ENCODE measurements at places on chromosomes 1 and 21. TPM values are rescaled to one million over a fixed set of nuclear protein-coding genes. Genes with fewer than 3 reads are reported as not detected.

The INTS11 gene
- total RNA-seq, result 214 TPM

The PAPPA2 gene
- total RNA-seq, result 2.9 TPM

The OR11L1 gene
- total RNA-seq, result not detected

The IVL gene
- total RNA-seq, result not detected

The CD84 gene
- total RNA-seq, result 1.1 TPM

The UCHL5 gene
- 4.2 TPM for total RNA-seq

The KRTAP13-2 gene
- not detected for total RNA-seq

GRCh38 chr1:66003690-66004089 lies 211.0 kb downstream of the PDE4B start:
- no peak for DNase-seq
- no peaks in the 10 kb centered on the region for H3K36me3 ChIP-seq
- H3K4me1 ChIP-seq, result no peaks in the 10 kb centered on the region
- no peak overlapping the region for H3K4me3 ChIP-seq
- H3K27ac ChIP-seq, result no peak overlapping the region

- H3K27ac ChIP-seq, result no peak overlapping the region
- DNase-seq, result no peak
- H3K4me1 ChIP-seq, result no peaks in the 10 kb centered on the region
- H3K27me3 ChIP-seq, result no peaks in the 10 kb centered on the region
- H3K4me3 ChIP-seq, result no peak overlapping the region
These were observed 13.9 kb downstream of the RC3H1 start for GRCh38 chr1:174008269-174008668.

- no peak for DNase-seq
- H3K27me3 ChIP-seq, result no peaks in the 10 kb centered on the region
- H3K4me3 ChIP-seq, result peak overlapping the region; percentile 73
- H3K27ac ChIP-seq, result peak overlapping the region; percentile 96
- no peaks in the 10 kb centered on the region for H3K4me1 ChIP-seq
- H3K36me3 ChIP-seq, result peaks cover 6% of the 10 kb centered on the region
These were observed 829 bp downstream of the ADAR start for GRCh38 chr1:154607106-154607608.

GRCh38 chr1:36924282-36924811 lies 110.0 kb downstream of the GRIK3 start:
- H3K4me3 ChIP-seq, result no peak overlapping the region
- no peak overlapping the region for H3K27ac ChIP-seq
- H3K36me3 ChIP-seq, result no peaks in the 10 kb centered on the region
- DNase-seq, result no peak
- no peaks in the 10 kb centered on the region for H3K4me1 ChIP-seq
- no peaks in the 10 kb centered on the region for H3K27me3 ChIP-seq

- no peak overlapping the region for H3K4me3 ChIP-seq
- H3K36me3 ChIP-seq, result peaks cover 92% of the 10 kb centered on the region
- no peaks in the 10 kb centered on the region for H3K27me3 ChIP-seq
- no peaks in the 10 kb centered on the region for H3K4me1 ChIP-seq
These were observed 11.1 kb downstream of the ITGA10 start for GRCh38 chr1:145898756-145899155.

DNA sequence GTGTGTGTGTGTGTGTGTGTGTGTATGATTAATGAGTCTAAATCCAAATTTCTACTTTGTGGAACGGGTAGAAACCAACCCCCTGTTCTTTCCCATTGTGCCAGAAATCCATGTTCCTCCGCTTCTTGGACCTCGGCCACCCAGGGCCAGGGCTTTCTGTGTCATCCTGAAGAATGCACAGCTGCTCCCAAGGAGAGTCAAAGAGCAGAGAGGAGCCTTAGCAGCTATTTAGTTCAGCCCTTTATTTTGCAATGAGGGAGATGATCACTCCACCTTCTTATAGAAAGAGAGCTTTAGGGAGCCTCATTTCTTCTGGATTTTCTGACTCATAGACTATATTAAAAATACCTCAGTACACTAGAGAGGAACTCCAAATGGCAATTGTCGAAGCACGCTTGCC lies 489.3 kb upstream of the VAMP3 start:
- no peak for DNase-seq
- H3K4me3 ChIP-seq, result no peak overlapping the region
- H3K27ac ChIP-seq, result no peak overlapping the region
- no peaks in the 10 kb centered on the region for H3K27me3 ChIP-seq
- no peaks in the 10 kb centered on the region for H3K4me1 ChIP-seq
- no peaks in the 10 kb centered on the region for H3K36me3 ChIP-seq

- H3K27ac ChIP-seq, result no peak overlapping the region
- H3K4me3 ChIP-seq, result no peak overlapping the region
- H3K36me3 ChIP-seq, result no peaks in the 10 kb centered on the region
- DNase-seq, result no peak
These were observed 6.8 kb downstream of the USH2A start for GRCh38 chr1:216416488-216416887.

DNA sequence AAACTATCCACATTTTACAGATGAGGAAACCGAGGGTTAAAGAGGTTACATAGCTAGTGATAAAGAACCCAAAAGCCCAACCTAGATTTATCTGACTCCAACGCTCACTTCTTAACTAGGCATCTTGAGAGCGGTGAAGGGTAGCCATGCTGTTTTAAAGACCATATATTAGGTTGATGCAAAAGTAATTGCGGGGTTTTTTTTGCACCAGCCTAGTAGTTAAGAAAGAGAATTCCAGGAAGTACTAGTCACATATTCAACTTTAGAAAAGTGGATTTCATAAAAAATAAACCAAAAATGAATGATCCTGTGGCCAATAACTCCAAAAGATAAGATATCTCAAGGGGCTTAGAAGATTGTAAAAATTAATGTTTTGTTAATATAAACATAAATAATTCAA lies 162.1 kb downstream of the GLUL start:
- H3K36me3 ChIP-seq, result no peaks in the 10 kb centered on the region
- no peaks in the 10 kb centered on the region for H3K27me3 ChIP-seq
- H3K27ac ChIP-seq, result no peak overlapping the region
- no peaks in the 10 kb centered on the region for H3K4me1 ChIP-seq

- no peak for DNase-seq
- no peaks in the 10 kb centered on the region for H3K36me3 ChIP-seq
- no peak overlapping the region for H3K27ac ChIP-seq
- no peaks in the 10 kb centered on the region for H3K4me1 ChIP-seq
These were observed 18.2 kb upstream of the GJB5 start for GRCh38 chr1:34736692-34737091.

DNA sequence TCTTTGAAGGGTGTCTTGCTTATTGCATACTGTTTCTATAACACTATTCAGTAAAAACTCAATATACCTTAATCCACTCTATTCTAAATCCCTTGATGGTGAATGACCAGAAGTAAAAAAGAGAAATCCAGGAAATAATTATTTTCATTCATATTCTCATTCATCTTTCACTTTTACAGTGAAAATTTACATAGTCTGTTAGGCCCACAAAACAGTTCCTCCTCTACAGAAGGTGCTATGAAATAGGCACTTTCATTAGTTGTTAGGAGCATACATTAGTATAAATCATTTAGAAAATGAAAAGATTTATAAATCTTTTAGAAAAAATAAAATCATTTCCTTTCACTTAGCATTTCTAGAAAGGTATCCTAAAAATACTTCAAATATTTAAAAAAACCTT lies 115.1 kb downstream of the LHX4 start:
- H3K4me3 ChIP-seq, result no peak overlapping the region
- H3K36me3 ChIP-seq, result no peaks in the 10 kb centered on the region
- H3K4me1 ChIP-seq, result no peaks in the 10 kb centered on the region
- no peaks in the 10 kb centered on the region for H3K27me3 ChIP-seq
- DNase-seq, result no peak

GRCh38 chr1:5338466-5338865 lies 653.8 kb downstream of the NPHP4 start:
- H3K27ac ChIP-seq, result no peak overlapping the region
- no peaks in the 10 kb centered on the region for H3K36me3 ChIP-seq
- no peak for DNase-seq
- H3K27me3 ChIP-seq, result no peaks in the 10 kb centered on the region
- no peak overlapping the region for H3K4me3 ChIP-seq

GRCh38 chr21:41600556-41600955 lies 92.6 kb upstream of the TMPRSS2 start:
- no peak overlapping the region for H3K4me3 ChIP-seq
- DNase-seq, result peak; percentile 40
- no peaks in the 10 kb centered on the region for H3K4me1 ChIP-seq
- H3K27ac ChIP-seq, result no peak overlapping the region
- H3K27me3 ChIP-seq, result no peaks in the 10 kb centered on the region

DNA sequence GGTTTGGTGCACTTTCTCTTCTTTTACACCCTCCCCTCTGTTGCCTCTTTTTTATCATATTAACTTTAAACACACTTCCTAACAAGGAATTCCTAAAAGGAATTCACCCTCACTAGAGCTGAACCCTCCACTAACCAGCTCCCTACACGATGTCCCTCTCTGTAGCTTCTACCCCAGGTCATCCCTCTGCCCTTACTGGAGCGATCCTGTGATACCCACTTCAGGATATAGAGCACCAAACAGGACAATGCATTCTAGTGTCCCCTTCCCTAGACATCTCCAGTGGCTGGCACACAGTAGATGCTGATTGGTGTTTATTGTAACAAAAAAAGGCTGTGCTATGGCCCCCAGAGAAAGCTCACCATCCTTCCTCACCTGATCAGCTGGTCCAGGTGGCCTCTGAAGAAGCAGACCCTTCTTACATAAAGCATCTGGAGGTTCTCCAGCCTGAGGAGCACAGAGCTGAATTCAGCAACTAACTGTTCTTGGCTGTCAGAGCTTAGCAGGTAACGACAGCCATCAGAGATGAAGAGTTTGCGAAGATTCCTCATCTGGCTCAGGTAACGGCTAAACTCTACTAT lies 1.4 kb downstream of the PRAMEF18 start:
- no peaks in the 10 kb centered on the region for H3K27me3 ChIP-seq
- H3K36me3 ChIP-seq, result no peaks in the 10 kb centered on the region
- no peaks in the 10 kb centered on the region for H3K4me1 ChIP-seq
- no peak for DNase-seq

DNA sequence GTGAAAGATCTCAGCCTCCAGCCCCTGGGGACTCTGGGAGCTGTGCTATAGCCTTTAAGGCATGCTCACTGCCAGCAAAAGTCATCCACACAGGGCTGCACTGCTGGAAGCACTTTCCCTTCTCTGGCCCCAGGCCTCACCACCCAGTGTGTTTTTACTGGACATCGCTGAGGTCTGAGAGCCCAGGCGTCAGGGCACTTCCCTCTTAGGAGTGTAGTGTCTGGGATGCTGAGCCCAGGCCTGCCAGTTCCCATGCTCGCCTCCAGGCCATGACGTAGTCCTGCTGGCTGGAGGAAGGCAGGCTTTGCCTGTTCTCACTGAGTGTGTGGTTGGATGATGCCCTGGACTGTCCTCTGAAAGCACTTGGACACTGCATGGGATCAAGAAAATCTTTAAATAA lies 101.2 kb downstream of the GDAP2 start:
- DNase-seq, result peak; percentile 70
- no peak overlapping the region for H3K4me3 ChIP-seq
- peak overlapping the region; percentile 74 for H3K27ac ChIP-seq
- H3K27me3 ChIP-seq, result no peaks in the 10 kb centered on the region
- peaks cover 18% of the 10 kb centered on the region for H3K4me1 ChIP-seq
- H3K36me3 ChIP-seq, result no peaks in the 10 kb centered on the region

DNA sequence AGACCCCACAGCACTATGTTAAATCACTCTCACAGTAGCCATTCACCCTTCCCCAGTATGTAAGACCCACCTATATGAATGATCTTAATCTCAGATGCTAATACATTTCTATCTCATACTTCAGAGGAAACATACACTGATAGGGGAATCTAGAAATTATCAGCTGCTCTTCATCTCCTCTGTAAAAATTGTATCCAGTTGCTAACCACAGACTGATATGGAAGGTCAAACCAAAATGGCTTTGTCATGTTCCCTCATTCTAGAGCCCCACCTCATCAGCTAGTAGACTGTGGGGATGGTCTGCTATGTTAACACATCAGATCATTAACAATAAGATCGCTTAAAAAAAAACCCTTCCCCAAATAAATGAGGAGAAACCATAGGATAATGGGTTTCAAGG lies 71.7 kb downstream of the UBR4 start:
- H3K27me3 ChIP-seq, result no peaks in the 10 kb centered on the region
- DNase-seq, result no peak
- no peak overlapping the region for H3K27ac ChIP-seq
- no peaks in the 10 kb centered on the region for H3K4me1 ChIP-seq
- H3K4me3 ChIP-seq, result no peak overlapping the region
- peaks cover 87% of the 10 kb centered on the region for H3K36me3 ChIP-seq

DNA sequence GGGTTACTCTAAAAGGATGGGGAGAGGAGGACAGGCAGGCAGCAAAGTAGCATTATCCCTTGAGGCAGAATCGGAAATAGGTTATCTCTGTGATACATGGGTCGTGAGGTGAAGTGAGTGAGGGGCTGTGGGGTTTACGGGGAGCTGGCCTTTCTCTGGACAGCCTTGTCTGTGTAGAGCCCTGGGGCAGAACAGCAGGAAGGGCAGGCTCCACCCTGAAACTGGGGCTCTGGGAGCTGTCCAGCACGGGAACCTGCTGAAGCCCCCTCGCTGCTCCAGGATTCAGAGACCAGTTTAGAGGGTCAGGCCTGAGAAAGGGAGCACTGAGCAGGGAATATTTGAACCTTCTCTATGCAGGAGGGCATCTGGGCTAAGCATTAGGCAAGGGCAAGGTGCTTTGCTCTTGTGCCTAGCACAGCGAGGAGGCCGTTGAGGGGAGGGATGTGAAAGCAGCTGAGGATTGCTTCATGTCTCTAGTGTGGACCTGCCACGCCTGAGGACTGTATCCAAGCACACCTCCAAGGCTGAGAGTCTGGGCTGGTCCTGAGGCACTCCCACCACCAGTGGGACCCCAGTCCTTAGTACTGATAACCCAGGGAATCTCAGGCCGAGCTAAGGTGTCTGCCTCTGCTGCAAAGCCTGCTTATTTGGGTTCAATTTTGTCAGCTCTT lies 55.8 kb downstream of the NAV1 start:
- no peak overlapping the region for H3K27ac ChIP-seq
- peak; percentile 54 for DNase-seq
- H3K27me3 ChIP-seq, result no peaks in the 10 kb centered on the region
- peaks cover 11% of the 10 kb centered on the region for H3K36me3 ChIP-seq
- no peak overlapping the region for H3K4me3 ChIP-seq

GRCh38 chr1:108179018-108179417 lies 21.1 kb downstream of the SLC25A24 start:
- H3K27me3 ChIP-seq, result no peaks in the 10 kb centered on the region
- no peak overlapping the region for H3K27ac ChIP-seq
- H3K4me3 ChIP-seq, result no peak overlapping the region

GRCh38 chr1:201791779-201792173 lies 37.2 kb upstream of the IPO9 start:
- H3K4me1 ChIP-seq, result peaks cover 23% of the 10 kb centered on the region
- H3K4me3 ChIP-seq, result no peak overlapping the region
- H3K27ac ChIP-seq, result peak overlapping the region; percentile 88
- peak; percentile 80 for DNase-seq

DNA sequence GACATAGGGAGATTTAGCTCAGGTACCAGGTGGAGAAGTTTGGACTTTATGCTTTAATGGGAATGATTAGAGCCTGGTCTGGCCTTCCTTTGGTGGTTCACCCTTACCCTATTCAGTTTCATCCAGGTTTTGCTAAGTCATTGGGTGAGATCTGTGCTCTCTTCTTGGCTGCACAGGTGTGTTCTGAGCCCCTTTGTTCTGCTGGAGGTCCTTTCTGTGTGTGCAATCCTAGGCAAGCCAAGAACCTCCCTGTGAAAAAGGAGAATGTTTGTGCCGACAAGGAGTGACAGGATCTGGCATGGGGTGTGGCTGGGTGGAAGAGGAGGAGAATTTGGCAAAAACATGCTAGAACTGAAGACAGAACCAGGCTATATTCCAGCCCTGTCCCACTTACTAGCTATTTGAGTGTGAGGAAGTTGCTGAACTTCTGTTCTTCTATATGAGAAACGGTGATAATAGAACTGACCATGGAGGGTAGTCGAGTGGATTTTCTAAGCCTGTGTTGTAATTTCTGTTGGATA lies 4.6 kb downstream of the GSTM5 start:
- H3K36me3 ChIP-seq, result no peaks in the 10 kb centered on the region
- no peak overlapping the region for H3K4me3 ChIP-seq
- no peaks in the 10 kb centered on the region for H3K4me1 ChIP-seq
